ENCODE measurements at places on chromosomes 3 and 15.

- no peak for DNase-seq
Measured at GRCh38 chr3:13647298-13648059, 98.6 kb downstream of the FBLN2 start.

DNA sequence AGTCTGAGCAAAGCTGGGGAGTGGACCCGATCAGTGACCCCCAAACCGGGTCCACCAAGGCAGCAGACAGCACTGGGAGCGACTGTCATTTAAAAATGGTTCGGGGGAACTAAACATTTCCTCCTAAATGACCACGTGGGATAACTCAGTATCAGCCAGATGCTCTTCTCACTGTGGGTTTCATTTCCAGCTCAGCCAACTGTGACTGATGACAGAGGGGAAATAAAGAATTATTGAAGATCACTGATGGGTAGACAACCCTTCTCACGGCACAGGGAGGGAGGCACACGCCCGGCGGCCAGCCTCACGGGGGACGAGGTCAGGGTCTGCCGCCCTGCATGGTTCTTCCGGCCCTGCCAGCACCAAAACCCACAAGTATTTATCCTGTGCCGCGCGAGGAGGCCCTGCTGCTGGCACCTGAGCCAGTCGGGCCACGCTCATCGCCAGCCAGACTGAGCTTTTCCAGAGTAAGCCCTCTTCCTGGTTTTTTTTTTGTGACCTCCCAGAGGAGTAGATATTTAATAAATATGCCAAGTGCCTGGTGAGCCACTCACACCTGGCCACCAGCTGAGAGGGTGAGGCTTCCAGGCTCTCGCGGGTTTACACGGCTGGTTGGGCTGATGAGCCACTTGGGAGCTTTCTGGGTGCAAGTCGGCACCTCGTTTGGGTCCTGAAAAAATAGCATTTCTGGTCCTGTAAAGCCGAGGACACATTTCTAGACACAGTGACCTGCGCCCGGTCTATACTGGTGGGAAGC is 6.2 kb downstream of the MELTF start:
- no peak for DNase-seq

DNA sequence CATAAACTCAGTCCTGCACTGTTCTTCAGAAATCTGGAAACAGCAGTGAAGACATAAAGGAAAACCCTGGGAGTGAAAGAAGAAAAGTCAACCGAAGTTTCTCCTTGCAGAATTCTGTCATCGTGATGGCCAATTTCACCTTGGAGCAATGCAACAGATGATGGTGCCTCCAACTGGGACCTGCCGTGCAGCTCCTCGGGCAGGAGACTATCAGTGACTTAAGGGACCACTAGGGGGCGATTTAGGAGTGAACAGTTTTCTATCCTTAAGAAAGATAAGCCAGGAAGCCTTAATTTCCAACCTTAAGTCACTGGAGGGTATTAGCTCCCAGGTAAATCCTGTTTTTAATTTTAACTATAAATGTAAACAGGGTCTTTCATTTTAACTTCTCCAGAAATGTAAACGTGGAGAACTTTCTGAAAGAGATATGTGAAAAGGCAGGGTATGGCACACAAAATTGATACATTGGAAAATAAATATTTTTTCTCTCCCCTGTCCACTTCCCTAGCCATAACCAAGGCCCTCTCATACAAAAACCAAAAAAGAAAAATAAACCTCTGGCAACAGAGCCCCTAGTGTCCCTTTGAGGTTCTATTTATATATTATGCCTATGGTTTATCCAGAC is 116.3 kb downstream of the PDZRN3 start:
- peak; percentile 57 for DNase-seq

DNA sequence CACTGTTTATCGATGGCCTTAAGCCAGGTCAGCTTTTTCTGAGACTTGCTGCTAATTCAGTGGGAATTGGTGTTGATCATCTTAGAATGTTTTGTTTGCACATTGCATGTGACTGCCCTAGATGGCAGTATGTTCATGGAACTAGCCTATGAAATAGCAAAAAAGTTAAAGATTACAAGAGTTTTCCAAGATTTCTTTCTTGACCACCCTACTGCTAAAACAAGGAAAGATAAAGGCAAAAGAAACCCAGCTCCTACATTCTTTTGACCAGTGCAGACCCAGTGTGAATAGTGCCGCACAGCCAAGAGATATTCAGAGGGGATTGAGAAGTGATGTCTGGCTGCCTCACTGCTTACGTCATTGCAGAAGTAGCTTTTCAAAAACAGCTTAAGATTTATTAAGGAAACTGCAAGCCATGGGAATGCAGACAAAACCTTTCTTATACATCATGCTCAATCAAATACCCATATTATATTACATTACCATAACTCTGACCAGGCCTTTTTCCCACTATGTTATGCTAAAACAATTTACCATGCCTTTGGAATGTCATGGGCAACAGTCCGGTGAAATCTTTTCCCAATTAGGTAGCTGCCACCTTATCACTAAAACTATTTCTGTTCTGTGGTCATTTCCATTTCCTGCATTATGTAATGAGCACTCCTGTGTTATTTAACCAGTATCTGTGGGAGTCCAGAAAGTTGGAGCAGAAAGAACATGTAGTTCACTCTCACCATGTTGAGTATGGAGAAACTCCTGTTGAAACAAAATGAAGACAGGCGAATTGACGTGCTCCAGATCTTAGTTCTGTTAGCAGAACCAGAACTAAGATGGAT is 6.0 kb downstream of the PHLDB2 start:
- DNase-seq, result no peak

DNA sequence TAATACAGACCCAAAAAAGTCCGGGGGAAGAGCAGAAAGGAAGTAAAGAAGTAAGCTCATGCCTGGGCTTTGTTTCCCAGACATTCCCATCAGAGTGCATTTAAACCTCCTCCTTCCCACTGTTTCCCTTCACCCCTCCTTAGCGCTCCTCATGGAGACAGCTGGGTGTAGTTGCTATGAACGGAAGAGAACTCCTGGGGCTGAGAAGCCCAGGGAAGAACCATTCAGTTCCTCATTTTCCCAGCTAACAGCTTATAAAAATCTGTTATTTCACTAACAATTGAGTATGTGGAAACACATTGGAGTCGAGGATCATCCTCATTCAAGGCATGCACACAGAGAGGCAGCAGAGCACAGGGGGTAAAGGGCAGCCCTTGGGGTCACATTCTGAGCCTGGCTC is 299.3 kb downstream of the SHQ1 start:
- DNase-seq, result no peak

- DNase-seq, result no peak
Measured at GRCh38 chr15:76056931-76057330, 2.9 kb upstream of the TMEM266 start.

- no peak for DNase-seq
Measured at GRCh38 chr3:171416061-171416460, 44.1 kb downstream of the TNIK start.

DNA sequence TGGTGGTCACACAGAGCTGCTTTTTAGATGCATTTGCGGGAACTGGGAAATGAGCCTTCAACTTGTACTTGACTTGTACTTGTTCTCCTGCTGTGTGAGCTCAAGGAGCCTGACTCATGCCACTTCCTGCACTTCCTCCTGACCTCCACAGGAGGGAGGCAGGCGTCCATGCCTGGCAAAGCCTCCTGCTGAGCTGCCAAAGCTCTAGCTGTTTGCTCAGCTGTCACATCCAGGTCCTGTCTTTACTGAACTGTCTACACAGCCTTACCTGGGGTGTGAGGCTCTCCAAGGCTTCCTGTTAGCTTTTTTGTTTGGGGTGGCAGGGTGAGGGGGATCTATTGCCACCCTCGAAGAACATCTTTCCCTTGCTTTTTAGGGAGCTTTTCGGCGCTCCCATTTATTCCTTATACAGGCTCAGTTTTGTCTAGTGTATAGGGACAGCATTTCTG is 6.4 kb downstream of the THPO start:
- DNase-seq, result no peak

- DNase-seq, result no peak
Measured at GRCh38 chr3:10194328-10195071, 29.8 kb downstream of the IRAK2 start.

DNA sequence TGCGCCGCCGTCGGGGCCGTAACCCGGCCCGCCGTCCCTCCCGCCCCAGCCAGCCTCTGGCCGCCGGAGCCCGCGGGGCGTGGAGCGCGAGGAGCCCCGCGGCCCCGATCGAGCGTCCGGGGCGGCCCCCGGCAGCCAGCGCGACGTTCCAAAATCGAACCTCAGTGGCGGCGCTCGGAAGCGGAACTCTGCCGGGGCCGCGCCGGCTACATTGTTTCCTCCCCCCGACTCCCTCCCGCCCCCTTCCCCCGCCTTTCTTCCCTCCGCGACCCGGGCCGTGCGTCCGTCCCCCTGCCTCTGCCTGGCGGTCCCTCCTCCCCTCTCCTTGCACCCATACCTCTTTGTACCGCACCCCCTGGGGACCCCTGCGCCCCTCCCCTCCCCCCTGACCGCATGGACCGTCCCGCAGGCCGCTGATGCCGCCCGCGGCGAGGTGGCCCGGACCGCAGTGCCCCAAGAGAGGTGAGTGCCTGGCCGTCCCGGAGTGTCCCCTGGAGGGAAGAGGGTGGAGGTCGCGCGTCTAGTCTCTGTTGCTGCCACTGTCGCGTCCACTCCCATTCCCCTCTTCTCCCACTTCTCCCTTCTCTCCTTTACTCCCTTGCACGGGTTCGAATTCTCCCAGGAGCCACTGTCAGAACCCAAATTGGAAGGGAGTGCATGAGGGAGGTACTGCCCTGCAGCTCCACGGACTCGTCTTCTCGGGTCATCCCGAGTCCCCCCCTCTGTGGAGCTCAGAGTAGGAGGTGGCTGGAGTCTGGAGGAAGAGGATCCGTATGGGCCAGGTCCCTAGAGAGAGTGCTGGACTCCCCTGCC is 585 bp downstream of the CSK start:
- no peak for DNase-seq

GRCh38 chr3:4776980-4777581 is 202.2 kb upstream of the BHLHE40 start:
- no peak for DNase-seq

DNA sequence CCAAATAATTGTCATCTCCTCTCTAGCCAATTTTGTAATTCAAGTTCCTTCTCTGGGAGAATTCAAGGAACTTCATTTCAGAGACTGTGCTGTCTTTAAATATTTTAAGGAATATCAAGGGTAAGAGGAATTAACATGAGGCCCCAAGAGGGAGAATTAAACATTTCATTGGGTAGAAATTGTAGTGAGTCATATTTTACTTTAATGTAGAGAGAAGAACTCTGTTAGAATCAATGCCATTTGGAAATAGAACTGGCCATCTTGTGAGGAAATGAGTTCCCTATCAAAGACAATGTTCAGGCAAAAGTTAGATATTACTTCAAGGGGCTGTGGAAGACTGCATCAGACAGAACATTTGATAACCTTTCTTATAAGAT is 43.5 kb upstream of the TP63 start:
- DNase-seq, result no peak

DNA sequence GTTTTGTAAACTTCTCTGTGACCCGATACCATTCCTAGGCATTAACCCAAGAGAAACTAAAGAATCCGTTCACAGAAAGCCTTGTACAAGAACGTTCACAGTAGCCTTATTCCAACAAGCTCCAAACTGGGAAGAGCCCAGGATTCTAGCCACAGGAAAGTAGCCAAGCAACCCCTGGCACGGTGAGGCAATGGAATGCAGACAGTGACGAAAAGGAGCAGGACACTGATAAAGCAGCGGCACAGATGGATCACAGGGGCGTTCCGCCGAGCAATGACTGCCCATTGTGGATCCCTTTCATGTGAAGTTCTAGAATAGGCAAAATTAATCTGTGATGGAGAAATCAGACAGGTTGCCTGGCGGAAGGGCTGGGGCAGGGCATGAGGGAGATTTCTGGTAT is 198.7 kb upstream of the CHRNA7 start:
- no peak for DNase-seq

GRCh38 chr15:31257286-31257685 is 69.3 kb upstream of the KLF13 start:
- DNase-seq, result no peak

GRCh38 chr3:16425398-16426028 is 88.0 kb downstream of the RFTN1 start:
- DNase-seq, result no peak

GRCh38 chr15:90037511-90037860 is 36.4 kb downstream of the ZNF710 start:
- DNase-seq, result no peak

Data from iPS DF 6.9 (cell line).